ENCODE measurements at places on chromosomes 16 and 17.
A peak's percentile ranks its signal among the peaks of the same experiment; 100 is the strongest.

DNA sequence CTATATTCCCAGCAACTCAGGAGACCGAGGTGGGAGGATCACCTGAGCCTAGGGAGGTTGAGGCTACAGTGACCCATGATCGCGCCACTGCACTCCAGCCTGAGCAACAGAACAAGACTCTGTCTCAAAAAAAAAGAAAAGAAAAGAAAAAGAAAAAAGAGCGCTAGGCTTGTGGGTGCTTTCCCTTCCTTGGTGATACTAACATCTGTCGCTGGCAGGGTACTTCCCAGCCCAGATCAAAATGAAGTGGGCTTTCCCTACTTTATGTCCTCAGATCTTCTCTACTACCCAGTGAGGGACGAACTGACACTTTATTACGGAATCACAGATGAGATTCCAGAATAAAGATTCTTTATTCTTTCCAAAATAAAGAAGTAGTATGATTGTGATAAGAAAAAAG lies 103.8 kb upstream of the NOL11 start:
- DNase-seq = no peak

DNA sequence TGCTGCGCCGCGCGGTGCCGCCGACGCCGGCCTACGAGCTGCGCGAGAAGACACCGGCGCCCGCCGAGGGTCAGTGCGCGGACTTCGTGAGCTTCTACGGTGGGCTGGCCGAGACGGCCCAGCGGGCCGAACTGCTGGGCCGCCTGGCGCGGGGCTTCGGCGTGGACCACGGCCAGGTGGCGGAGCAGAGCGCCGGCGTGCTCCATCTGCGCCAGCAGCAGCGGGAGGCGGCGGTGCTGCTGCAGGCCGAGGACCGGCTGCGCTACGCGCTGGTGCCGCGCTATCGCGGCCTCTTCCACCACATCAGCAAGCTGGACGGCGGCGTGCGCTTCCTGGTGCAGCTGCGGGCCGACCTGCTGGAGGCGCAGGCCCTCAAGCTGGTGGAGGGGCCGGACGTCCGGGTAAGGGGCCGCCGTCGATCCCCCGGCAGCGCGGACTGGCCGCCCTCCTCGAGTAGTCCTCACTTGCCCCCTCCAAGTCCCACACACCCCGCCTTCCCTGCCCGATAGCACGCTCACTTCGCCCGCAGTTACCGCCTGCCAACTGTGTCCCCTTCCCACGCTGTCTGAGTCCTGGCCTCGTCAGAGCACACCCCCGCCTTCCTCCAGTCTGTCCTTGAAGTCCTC lies 470 bp downstream of the MLYCD start:
- peak; percentile 83 for DNase-seq

GRCh38 chr17:19237389-19238166 lies 412 bp downstream of the EPN2 start:
- DNase-seq = peak; percentile 86

GRCh38 chr16:80931801-80932707 lies 74.6 kb downstream of the CMC2 start:
- peak; percentile 59 for DNase-seq

- DNase-seq = no peak
Observed at GRCh38 chr17:22703786-22704441, 1011.6 kb downstream of the KCNJ18 start.

DNA sequence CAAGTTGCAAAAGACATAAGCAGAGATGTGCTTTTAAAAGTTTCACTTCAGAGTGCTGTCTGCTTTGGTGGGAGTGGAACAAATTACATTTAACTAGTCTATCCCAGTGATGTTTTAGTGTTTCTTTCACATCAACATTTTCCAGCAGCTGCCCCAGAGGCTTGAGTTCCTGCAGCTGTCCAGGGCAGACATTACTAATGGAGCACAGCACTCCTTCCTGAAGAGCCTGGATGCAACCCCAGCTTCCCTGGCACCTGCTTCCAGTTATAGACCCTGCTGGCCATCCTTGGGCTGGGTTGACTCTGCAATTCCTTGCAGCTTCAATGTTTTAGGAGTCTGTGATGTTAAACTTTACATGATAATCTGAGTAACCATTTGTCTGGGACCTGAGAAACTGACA lies 61.4 kb upstream of the PIRT start:
- DNase-seq = no peak

DNA sequence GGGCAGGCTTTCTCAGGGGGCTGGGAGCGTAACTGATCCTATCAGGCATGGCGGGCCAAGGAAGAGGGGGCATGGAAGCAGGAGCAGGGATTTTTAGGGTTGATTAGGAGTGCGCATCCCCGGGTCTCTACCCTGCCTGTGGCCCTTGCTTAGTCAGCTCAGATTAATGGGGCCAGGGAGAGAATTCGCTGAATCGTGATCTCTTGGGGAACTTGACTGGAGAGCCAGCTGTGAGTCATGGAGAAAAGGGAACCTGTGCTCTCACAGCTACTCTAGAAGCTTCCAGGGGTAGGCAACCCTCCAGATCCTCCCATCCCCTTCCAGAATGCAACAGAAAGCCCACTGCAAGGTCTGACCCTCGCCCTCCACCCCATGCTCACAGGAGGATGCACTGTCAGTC lies 3.6 kb downstream of the FOXN1 start:
- DNase-seq = no peak

GRCh38 chr16:80982646-80983045 lies 24.0 kb downstream of the CMC2 start:
- no peak for DNase-seq

DNA sequence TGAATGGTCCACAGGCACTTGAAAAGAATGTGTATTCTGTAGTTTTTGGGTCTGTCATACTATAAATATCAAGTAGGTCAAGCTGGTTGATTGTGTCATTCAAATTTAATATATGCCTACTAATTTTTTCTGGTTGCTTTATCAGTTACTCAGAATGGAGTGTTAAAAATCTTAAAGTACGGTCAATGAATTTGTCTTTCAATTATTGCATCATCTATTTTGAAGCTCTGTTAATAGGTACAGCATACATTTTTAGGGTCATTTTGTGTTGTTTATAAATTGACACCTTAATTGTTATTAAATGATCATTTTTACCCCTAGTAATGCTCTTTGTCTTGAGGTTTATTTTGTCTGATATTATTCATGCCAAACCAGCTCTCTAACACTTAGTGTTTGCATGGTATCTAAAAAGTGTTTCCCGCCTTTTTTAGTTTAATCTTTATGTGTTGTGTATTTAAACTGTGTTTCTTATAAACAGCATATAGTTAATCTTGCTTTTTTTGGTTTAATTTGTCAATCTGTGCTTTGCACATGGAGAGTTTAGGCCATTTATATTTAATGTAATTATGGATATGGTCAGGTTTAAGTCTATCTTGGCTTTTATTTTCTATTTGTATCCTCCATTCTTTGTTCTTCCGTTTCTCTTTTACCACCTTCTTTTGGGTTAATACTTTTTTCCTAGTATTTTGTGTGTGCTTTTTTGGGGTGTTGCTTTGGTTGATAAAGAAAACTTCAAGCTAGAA lies 204.9 kb upstream of the EEF2KMT start:
- no peak for DNase-seq

DNA sequence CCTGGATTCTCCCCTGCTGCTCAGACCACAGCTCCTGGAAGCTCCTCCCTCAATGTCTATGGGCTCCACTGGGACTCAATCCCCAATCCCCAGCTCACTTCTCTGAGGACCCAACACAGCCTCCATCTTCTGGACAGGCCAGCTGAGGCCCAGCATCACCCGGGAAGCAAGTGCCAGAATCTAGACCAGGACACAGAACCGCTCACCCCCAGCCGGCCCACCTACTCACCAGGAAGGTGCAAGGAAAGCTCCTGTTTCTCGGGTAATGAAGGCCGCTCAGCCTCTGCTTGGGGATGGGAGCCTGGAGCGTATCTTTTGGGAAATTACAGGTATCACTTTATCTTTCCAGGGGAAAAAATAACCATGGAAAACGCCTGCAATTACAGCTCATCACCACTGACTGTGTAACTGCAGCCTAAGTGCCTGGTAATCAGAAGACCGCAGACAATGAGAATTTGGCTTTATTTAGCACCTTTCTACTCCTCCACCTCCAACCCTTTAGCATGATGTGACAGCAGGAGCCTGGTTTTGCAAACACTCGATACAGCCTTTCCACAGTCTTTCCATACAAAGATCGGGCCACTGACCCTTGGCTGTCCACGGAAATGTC lies 49.6 kb upstream of the RPL38 start:
- no peak for DNase-seq

DNA sequence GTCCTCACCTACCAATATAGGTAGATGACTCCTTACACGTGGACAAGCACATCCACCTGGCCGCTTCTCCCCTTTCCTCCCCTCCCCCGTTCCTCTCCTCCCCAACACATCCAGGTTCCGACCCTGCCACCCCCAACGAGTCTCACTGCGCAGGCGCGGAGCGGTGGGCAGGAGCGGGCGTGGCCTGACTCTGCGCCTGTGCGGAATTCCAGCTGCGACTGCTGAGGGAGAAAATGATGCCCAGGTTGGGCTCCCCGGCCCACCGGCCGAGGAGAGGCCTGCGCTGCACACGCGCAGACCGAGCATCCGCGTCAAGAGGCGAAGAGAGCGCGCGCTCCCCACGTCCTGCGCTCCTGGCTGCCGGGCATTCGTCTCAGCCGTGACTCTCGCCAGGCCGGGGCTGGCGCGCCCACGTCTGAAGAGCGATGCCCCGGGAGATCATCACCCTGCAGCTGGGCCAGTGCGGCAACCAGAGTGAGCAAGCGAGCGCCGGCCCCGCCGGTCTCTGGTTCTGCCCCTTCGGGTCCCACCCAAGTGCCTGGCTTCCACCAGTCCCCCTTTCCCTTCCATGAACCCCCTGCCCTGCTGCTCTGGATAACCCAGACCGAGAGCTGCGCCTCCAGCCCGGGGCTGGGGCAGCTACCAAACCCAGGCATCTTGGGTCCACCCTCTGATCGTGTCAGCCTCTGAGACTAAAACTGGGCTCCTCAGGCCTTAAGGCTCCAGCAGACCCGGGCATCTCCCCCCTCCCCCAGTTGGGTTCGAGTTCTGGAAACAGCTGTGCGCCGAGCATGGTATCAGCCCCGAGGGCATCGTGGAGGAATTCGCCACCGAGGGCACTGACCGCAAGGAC lies at the start of gene TUBG2:
TUBG2 (plus strand) TSS at position 206 of the 853 bp plus-strand sequence; CDS start at position 426, 220 bp downstream.
- DNase-seq = peak; percentile 93

- no peak for DNase-seq
Observed at GRCh38 chr16:29729116-29729521, 16.7 kb downstream of the C16orf54 start.

GRCh38 chr16:68389006-68389405 lies 59.3 kb downstream of the SMPD3 start:
- DNase-seq = no peak

GRCh38 chr17:45740553-45741330 lies 43.4 kb upstream of the CRHR1 start:
- DNase-seq = peak; percentile 69

GRCh38 chr17:17900615-17901520 lies 64.1 kb upstream of the SREBF1 start:
- no peak for DNase-seq

- no peak for DNase-seq
Observed at GRCh38 chr17:59167571-59168001, 12.0 kb downstream of the PRR11 start.

DNA sequence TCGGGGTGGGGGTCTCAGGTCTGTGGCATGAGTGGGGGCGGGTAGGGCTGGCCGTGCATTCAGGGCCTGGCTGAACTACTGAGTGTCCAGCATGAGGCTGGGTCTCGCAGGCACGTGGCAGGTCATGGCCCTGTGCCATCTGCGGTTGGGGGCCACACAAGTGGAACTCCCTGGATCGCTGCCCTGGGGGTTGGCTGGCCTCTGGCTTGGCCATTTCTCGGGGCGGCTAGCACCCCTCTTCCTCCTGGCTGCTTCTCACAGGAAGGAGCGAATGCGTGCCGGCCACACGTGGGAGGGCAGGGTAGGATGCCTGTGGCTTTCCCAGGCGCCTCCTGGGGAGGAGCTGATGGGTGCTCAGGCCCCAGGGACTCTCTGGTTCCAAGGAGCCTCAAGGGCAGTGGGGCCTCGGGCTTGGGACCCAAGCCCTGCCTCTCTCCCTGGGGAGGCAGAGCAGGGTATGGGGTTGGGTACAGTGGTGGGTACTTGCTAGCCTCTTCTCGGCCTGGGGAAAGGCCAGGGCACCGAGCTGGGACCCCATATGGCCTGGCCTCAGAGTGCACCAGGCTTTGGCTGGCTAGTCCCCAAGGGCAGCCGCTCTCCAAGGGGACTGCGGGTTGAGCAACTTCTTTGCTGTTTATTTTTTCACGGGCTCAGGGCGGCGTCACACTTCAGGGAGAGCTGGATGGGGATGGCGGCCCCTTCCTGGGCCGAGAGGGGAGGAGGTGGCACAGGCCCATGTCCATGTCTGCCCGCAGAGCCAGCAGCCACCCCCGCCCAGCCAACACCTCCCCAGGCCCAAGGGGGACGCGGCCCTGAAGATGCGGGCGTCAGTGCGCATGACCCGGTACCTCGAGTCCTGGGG lies 37.5 kb downstream of the ADCY7 start:
- no peak for DNase-seq

GRCh38 chr16:86306811-86307513 lies 203.4 kb upstream of the FOXF1 start:
- no peak for DNase-seq

DNA sequence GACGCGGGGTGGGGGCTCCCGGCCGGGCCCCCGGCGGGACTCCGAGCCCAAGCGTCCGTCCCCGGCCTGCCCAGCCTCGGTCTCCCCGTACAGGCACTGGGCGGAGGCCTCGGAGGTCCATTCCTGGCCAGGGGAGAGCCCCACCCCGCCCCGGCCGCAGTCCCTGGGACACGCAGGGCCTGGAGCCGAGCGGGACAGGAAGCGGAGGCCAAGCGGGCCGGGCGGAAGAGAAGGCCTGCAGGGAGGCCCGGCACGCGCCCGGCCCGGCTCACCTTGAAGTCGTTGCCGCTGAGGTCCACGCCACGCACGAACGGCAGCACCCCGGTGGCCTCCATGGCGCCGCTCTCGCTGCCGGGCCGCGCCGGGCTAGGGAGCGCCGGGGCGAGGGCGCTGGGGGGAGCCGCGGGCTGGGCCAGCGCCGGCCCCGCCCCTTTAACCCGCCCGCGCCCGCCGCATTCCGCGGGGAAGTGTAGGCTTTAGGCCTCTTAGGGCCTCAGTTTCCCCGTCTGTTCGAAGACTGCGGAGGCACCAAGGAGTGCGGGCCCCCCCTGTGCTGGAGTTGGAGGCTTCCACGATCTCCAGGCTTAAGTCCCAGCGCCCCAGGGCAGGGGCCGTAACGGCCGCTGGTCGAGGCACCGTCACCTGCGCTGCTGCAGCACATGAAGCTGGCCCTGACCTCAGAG lies at the start of gene FLII:
FLII (minus strand) TSS at position 383 of the 683 bp plus-strand sequence; CDS start at position 335, 48 bp downstream.
- DNase-seq = peak; percentile 89

DNA sequence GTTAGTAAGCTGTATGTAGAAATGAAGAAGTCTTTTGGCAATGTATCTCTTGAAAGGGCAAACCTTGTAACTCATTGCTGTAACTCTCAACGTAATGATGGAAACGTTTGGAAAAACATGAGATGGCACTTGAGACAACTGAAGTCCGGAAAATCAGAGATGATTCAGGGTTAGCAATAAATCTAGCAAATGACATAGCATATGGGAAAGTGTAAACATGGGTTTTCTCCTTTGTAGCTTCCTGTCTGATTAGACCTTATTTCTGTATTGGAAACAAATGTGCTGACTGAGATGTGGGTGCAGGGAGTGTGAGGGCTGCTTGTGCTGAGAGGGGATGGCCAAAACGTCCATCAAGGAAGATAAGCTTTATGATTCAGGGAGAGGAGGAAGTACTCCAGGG lies 110.7 kb upstream of the FAM20A start:
- no peak for DNase-seq

Data from activated CD4-positive, alpha-beta T cell treated with anti-CD3 and anti-CD28 coated beads, Interleukin-2, amount 10 ng/mL, durations not matched to agents 24 days and 14 days (primary cell).